Stimulated activated CD8-positive, alpha-beta memory T cell treated with anti-CD3 and anti-CD28 coated beads, Interleukin-4, amount 100 ng/mL, for 1 hour (primary cell): ENCODE measurements at places on chromosomes 5 and 9.

DNA sequence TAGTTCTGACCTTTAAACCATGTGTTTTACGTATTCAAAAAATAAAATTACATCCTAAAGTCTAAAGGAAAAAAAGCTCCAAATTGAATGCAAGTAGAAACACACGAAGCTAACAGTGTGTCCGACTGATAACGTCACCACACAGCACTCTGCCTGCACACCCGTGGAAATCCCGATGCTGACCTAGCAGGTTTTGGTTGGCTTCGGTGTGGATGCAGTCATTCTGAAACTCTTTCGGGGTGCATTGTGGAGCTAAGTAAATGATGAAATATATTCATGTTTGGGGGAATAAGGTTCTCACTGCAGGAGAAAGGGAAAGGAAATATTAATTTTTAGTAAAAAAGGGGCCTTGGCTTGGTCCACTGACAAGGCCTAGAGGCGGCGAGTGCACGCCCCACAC, 2.0 kb downstream of the RASGEF1C start:
- DNase-seq: no peak

DNA sequence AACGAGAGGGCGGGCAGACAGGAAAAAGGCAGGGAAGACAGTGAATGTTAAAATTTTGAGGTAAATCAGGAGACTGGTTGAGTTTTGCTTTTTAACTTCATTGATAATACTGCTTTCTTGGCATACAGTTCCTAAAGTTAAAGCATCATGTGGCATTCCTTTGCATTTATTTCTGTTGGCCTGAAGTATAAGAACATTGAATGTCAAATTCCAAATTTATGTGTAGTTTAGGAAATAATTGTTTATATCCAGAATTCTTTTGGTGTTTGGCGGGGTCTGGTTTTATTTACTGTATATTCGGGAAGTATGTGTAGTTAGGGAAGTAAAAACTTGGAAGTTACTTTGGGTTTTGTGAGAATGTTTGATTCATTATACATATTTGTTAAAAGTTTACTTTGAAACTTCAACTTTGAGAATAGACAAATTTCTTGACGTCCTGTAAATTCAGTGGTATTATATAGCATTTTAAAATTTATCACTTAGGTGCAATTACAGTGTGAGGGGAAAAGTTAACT, 83.2 kb downstream of the PTPDC1 start:
- no peak for DNase-seq

- DNase-seq: no peak
These were observed 633.6 kb upstream of the FTMT start for GRCh38 chr5:121218086-121218485.

GRCh38 chr5:96961053-96961452, 25.2 kb downstream of the LNPEP start:
- DNase-seq: no peak

- DNase-seq: no peak
These were observed 84.4 kb downstream of the TLE4 start for GRCh38 chr9:79656169-79656568.

DNA sequence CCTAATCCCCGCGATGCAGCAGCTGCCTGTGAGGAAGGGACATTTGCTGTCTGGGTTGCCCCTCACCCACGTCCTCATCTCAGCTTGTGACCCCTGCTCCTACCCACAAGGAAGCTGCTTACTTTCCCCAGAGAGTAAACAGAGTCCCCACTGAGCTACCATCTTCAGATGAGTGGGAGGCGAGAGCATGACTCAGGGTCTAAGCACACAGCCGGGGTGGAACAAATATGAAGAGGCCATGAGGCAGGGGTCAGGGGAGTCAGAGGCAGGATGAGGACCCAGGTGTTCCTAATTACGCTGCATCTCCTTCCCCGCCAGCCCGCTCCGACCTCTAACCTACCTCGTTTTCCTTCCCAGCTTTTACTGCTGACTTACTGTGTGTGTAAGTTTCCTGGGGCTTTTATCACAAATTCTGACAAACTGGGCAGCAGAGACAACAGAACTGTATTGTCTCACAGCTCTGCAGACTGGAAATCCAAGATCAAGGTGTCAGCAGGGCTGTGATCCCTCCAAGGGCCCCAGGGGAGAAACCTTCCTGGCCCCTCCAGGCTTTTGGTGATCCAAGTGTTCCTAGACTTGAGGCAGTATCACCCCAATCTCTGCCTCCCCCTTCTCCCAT, 94.0 kb upstream of the DNAH5 start:
- DNase-seq: no peak

GRCh38 chr9:20604562-20604961, 17.7 kb downstream of the MLLT3 start:
- DNase-seq: no peak

DNA sequence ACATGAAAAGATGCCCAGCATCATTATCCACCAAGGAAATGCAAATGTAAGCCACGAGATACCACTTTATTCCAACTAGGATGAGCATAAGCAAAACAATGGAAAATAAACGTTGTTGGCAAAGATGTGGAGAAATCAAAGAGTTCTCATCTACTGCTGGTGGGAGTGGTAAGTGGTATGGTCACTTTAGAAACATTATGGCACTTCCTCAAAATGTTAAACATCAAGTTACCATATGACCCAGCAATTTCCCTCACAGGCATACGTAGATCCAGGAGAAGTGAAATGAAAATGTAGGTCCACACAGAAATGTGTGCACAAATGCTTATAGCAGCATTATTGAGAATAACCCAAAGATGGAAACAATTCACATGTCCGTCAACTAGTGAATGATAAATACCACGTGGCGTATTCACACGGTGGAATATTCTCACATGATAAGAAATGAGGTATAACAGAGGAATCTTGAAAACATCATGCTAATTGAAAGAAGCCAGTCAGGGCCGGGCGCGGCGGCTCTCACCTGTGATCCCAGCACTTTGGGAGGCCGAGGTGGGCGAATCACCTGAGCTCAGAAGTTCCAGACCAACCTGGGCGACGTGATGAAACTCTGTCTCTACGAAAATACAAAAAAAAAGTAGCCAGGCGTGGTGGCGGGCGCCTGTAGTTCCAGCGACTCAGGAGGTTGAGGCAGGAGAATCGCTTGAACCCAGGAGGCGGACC, 16.4 kb upstream of the FLT4 start:
- DNase-seq: no peak

GRCh38 chr5:88940713-88941112, 57.7 kb upstream of the MEF2C start:
- DNase-seq: no peak
